ENCODE measurements at places on chromosomes 7 and 10.

GRCh38 chr10:59708816-59709394, 745 bp downstream of the SLC16A9 start:
- DNase-seq, result no peak

DNA sequence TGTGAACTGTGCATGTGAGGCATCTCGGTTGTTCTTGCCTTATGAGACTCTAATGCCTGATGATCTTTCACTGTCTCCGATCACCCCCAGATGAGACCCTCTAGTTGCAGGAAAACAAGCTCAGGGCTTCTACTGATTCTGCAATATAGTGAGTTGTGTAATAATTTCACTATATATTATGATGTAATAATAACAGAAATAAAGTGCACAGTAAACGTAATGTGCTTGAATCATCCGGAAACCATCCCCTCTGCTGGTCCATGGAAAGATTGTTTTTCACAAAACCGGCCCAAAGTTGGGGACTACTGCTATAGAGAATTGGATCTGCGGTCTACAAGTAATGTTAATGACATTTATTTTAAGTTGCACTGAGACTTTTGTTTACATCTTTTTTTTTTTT, 126.7 kb downstream of the TPST1 start:
- no peak for DNase-seq

- DNase-seq, result no peak
Observed at GRCh38 chr7:428927-429827, 90.5 kb downstream of the PDGFA start.

- no peak for DNase-seq
Observed at GRCh38 chr10:84196083-84196482, 1.7 kb downstream of the CDHR1 start.

DNA sequence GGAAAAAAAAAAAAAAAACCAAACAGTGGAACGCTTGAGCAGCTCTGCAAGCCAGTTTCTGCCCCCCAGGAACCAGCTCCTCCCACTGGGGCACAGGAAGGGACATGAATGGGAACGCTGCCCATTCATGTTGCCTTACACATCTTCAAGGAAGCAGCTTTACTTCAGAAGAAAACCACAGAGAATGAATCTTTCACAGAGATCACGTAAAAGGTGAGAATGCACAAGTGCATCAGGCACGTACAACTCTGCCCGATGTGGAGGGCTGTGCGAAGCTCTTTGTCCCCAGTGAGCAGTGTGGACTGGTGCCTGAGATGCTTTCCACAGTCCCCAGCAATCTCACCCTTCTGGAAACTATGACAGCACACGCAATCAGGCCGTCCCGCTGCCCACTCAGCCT, 106.2 kb downstream of the DLG5 start:
- DNase-seq, result no peak

- no peak for DNase-seq
Observed at GRCh38 chr7:1979591-1980560, 252.9 kb downstream of the MAD1L1 start.

- DNase-seq, result no peak
Observed at GRCh38 chr7:112770051-112770450, 20.1 kb downstream of the TMEM168 start.

GRCh38 chr10:59971915-59972314, 65.6 kb upstream of the CCDC6 start:
- no peak for DNase-seq

GRCh38 chr10:90378524-90379076, 479.2 kb downstream of the HTR7 start:
- DNase-seq, result no peak

GRCh38 chr10:123309731-123310130, 155.5 kb downstream of the BUB3 start:
- no peak for DNase-seq

GRCh38 chr7:3510101-3511020, 209.3 kb downstream of the SDK1 start:
- no peak for DNase-seq

- no peak for DNase-seq
Observed at GRCh38 chr7:27961255-27961654, 219.3 kb downstream of the JAZF1 start.

GRCh38 chr7:21568762-21569161, 25.9 kb downstream of the DNAH11 start:
- DNase-seq, result peak; percentile 2

DNA sequence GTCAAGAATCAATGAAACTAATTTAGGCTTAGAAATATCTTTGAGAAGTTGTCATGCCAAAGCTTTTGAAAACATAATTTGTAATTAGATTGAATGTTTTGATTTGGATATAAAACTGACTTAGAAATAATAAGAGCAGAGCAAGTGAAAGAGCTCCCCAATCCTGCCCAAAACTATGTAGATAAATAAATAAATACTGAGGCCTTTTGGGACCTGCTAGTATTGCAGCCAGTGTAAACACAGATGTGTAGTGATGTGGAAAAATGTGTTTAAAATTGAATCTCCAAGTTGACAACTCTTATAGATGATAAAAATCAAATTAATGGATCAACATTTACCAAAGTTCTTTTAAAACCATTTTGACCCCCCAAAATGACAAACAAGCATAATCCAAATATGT, 896.1 kb downstream of the CNTNAP2 start:
- no peak for DNase-seq

DNA sequence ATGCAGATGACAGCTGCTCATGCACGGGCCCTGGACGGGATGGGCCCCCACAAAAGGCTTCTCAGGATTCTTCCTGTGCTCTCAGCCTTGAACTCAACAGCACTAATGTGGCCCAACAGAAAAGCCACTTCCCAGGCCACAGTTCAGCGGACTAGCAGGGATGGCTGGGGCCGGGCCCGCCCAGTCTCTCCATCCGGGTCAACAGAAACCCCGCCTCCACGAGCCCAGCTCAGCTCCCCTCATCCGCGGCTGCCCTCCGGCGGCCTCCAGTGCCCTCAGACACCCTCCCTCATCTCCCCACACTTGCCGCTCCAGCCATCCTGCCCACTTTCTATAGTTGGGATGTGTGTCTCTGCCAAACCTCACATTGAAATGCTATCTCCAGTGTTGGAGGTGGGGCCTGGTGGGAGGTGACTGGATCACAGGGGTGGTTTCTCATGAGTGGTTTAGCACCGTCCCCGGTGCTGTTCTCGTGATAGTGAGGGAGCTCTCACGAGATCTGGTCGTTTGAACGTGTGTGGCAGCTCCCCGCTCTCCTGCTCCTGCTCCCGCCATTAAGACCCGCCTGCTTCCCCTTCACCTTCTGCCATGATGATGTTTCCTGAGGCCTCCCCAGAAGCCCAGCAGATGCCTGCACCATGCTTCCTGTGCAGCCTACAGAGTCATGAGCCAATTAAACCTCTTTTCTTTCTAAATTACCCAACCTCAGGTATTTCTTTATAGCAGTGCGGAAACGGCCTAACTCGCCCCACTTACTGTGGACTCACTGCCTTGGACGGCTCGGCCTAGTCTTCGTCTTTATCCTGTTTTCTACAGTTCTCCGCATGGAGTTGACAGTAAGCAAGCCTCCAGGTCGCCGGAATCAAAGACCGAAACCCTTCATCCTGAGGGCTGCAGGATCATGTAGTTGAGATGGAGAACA, 169.9 kb upstream of the RNF32 start:
- DNase-seq, result no peak

DNA sequence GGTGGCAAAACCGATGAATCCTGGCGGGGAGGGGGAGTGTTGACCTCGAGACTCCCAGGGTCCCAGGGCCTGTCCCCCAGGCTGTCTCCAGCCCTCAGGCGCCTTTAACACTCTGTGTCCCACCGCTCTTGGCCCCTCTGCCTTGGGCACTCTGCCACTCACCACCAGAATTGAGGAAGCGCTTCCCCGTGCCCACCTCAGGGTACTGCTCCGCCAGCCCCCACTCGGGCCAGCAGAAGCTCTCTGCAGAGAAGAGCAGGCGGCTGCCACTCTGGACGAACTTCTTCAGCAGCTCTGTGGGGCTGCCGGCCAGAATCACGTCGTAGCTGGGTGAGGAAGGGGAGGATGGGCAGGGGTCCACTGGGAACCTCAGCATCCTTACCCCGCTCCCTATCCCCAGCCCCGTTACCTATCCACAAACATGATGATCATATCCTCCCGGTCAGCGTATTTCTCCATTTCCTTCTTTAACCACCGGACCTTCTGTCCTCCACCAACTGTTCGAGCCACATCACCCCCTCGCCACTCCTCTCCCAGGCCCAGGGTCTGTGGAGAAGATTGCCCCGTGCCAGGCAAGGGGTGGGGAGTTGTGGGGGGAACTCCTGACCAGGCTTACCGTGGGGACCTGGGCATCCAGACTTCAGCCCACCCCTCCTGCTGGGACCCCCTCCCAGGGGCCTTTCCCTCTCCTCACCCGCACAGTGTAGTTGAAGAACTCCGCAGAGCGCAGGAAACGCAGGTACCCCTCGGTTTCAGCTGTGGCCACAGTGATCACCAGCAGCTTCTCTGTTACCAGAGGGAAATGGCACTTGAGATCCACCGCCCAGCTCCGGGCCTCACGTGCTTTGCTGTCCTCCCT, 1.2 kb downstream of the PLOD3 start:
- no peak for DNase-seq

- DNase-seq, result no peak
Observed at GRCh38 chr7:114787556-114787955, 134.3 kb upstream of the MDFIC start.

DNA sequence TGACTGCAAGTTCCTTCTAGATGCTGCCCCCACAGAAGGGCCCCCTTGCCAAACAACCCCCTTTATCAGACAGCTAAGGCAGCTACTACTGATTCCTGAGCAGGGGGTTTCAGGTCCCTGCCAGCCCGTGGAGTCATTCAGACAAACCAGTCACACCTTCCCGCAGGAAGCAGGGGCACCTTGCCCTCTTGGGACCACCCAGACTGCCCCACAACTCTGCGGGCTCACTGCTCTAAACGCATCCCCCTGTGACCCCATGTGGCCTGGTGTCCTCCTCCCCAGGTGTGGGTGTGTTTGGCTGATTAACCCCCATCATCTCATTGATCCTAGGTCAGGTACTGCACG, 298.9 kb downstream of the TCERG1L start:
- no peak for DNase-seq

- DNase-seq, result peak; percentile 80
Observed at GRCh38 chr10:84328418-84329195, at the start of gene CCSER2. CCSER2 (plus strand) TSS chr10:84328589; CDS start chr10:84371053, 42,464 bp downstream.

- peak; percentile 10 for DNase-seq
Observed at GRCh38 chr10:43417950-43418768, 9.2 kb upstream of the HNRNPF start.

DNA sequence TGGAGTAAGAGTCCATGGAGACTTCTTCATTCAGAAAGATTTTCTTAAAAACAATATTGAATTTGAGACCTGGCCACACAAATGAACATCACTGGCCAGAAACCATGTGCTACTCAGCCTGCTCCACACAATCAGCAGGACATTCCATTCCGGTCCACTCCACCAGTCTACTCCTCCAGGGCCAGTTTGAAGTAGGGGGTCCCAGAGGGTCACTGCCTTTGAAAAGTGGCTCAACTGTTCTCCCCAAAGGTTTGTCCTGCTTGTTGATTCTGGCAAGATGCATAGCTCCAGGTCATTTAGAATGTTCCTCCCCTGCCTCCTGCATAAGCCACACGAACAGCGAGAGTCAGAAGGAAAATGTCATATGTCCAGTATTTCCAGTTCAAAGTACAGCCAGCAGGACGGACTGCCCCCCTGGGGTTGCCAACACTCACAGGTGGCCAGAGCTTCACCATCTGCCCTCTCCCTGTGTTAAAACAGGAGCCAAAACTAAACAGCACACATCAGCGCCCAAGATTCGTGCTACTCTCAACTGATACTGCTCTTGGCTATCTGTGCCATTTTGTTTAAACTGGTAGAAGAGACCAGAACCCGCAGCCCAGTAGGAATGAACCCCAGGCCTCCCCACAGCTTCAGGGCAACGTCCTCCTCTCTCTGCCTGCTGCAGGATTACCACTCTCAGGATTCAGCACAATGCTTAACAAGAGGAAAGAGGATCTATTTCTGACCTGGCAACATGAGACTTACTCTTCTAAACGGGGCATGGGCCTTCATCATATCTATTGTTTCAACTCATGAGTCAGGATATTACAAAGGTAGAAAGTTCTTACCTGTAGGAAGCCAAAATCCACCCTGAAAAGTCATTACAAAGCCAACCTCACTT, 11.3 kb downstream of the GRB10 start:
- no peak for DNase-seq

DNA sequence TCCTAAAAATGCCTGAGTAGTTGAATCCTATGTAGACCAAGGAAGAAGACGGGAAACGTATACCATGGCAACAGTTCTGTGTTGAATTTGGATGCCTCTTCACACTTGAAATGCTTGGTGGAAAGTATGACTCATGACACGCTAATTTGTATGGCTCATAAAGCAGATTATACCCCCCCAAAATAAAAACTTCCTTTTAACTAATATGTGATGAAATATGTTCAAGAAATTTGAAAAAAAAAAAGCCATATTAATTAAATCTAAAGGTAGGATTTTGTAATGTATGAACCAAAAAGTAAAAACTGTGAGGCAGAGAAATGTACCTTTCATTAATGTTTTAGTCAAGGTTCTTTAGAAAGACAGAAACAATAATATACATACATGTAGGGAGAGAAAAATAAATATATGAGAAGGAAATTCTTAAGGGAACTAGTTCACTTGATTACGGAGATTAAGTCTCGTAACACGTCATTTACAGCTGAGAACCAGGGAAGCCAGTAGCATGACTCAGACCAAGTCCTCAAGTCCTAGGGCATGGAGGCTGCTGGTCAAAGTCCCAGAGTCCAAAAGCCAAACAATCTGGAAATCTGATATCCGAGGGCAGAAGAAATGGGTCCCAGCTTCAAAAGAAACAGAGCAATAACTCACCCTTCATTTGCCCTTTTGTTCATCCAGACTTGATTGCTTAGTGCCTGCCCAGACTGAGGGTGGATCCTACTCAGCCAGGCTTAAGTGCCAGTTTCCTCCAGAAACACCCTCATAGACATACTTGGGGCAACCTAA, 485.1 kb downstream of the SEMA3D start:
- no peak for DNase-seq

- peak; percentile 73 for DNase-seq
Observed at GRCh38 chr7:127588697-127589482, 679 bp downstream of the ARF5 start.

- DNase-seq, result no peak
Observed at GRCh38 chr10:85615556-85615955, 751.0 kb downstream of the GRID1 start.

DNA sequence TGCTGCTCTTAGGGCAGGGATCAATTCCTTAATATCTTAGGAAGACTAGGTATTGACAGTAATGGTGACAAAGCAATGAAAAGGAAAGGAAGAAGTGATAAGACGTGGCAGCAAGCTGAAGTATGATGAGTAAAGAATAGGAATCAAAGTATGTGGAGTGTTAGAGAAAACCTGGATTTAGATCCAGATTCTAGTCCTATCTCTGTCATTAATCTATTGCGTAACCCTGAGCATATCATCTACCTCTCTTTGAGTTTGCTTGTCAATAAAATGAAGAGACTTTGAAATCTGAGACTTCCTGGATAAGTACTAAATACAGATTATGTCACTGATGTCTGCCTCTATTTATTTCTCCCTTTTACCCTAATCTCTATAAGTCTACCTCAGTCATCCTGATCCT, 89.2 kb downstream of the PTEN start:
- no peak for DNase-seq

All from NCI-H2227 treated with DMSO at 0.1 percent for 48 hours (cell line).